H54 (cell line): ENCODE measurements at places on chromosomes 1 and 21.
A peak's percentile ranks its signal among the peaks of the same experiment; 100 is the strongest.

DNA sequence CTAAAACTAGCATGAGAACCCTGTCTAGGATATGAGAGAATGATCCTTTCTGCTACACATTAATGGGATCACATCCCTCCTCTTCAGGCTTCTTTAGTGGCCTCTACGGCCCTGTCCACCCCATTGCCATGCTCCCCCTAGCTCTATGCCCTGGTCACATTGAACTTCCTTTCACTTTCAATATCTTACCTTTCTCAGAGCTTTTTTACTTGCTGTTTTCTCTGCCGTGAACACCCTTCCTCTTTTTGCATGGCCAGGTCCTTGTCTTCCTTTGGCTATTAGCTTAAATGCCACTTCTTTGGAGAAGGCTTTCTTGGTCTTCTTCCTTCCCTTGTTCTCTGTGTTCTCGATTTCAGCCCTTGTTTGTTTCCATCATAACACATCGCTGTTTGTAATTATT lies 97.4 kb downstream of the GIPC2 start:
- no peak for DNase-seq

DNA sequence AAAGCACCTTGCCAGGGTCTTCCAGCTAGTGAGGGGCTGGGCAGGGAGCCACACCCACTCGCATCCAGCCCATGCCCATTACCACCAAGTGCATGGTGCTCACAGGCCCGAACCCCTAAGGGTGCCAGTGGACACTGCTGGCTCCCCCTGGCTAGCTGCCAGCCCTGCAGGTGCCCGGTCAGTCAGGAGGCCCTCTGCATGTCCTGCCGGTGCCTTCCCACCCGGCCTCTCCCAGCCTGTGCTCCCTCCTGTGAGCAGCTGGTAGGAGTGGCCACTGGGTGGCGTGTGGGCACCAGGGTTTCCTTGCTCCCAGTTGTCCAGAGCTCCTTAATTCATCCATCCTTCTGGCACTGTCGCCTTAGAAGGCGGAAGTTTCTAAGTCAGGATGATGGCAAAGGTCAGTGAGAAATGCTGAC lies 33.4 kb downstream of the QSOX1 start:
- DNase-seq: peak; percentile 51

DNA sequence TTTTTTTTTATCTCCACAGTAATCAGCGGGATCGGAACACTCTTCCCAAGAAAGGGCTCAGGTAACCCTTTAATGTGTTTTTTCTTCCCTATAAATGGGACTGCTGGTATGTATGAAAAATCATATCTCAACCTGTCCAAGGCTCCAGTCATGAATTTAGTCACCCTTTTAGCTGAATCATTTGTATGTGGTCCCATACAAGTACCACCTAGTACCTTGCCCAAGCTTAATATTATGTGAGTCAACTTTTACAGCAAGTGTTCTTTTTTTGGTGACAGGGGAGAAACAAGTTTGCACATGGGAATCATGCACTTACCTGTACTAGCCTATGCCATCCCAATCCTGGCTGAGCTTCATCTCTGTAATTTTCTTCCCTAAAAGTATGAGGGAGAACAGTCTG lies 43.7 kb upstream of the IPO9 start:
- no peak for DNase-seq

DNA sequence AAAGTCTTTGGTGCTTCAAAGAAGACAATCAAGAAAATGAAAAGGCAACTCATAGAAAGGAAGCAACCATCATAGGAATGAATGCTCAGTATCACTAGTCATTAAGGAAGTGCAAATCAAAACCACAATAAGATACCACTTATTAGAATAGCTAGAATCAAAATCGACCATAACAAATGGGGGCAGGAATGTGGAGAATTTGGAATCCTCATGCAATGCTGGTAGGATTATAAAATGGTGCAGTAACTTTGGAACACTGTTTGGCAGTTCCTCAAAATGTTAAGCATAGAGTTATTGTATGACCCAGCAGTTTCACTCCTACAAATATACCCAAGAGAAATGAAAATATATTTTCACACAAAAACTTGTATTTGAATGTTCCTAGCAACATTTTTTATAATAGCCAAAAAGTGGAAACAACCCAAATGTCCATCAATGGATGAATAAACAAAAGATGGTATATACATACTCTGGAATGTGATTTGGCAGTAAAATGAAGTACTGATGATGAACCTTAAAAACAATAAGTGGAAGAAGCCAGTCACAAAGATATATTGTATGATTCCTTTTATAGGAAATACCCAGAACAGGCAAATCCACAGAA lies 105.6 kb downstream of the MIS18A start:
- DNase-seq: no peak

GRCh38 chr1:156134716-156135435 lies 18.5 kb upstream of the SEMA4A start:
- DNase-seq: no peak

- DNase-seq: no peak
These were observed 54.3 kb upstream of the DIPK1A start for GRCh38 chr1:93015590-93015989.

DNA sequence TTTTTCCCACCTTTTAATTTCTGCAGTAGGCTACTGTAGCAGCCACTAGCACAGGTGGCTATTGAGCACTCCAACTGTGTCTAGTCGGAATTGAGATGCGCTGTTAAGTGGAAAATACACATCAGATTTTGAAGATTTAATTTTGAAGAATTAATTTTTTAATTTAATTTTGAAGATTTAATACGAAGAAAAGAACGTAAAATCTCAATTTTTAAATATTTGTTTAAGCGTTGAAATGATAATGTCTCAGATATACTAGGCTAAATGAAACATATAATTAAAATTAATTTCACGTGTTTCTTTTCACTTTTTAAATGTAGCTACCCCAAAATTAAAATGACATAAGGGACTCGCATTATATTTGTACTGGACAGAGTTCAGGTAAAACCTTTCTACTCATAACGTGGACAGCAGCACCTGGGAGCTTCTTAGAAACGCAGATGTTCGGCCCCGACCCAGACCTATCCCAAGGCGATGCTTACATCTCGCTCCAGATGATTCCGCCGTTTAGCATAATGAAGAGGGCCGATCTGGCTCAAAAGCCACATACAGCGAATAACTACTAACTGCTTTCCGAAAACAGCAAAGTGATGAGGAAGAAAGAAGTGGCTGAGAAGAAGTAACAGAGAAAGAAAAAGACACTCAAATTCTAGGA lies 717 bp downstream of the CRYZL1 start:
- DNase-seq: no peak

GRCh38 chr21:31398574-31398973 lies 54.5 kb upstream of the TIAM1 start:
- no peak for DNase-seq

- DNase-seq: no peak
These were observed 375.9 kb downstream of the DSCAM start for GRCh38 chr21:40471103-40471502.

DNA sequence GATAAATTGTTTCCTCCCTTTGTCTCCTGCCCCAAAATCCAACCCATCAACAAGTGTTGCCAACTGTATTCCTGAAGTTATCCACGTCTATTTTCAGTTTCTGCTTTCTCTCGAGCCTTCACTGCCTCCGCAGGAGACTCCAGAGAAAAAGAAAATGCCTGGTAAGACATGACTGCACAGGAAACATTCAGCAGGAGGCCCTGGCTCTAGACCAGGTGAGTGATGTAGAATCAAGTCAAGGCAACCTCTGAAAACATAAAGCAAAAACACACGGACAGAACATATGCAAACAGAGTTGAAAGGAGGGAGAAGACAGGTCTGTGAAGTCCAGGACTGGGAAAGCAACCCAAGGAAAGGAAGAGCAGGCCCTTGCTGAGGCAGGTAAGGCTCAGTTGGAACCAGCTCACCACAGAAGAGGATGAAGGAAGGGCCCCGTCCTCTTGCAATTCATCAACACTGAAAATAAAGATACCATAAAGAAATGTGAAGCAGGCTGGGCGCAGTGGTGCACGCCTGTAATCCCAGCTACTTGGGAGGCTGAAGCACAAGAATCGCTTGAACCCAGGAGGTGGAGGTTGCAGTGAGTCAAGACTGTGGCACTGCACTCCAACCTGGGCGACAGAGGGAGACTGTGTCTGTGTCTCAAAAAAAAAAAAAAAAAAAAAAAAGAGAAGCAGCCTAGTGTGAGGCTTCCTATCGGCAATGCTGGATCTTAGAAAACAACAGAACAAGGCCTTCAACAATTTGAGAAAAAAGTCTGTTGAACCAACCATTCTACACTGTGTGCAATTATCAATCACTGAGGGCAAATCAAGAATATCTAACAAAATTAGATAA lies 8.8 kb downstream of the NOL9 start:
- DNase-seq: no peak

DNA sequence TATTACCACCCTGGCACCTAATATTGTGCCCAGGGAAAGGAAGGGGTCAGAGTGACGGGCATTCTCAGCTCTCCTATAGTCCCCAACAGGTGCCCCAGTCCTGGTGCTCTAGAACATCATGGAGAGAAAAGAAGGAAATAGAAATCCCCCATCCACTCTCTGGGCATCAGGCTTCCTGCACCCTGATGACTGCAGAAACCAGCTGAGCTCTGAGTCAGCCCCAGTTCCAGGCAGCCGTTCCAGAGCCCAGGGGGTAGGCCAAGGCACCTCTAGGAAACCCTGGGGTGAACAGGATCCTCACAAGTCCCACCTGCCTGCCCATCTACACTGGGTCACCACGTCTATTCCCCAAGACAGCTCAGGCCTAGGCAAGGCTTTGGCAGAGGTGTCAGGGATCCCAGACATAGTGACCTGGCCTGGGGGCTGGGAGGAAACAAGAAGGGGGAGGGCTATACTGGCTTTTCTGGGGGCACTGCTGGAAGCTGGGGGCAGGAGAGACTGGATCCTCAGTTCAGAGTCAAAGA lies 709 bp downstream of the NECTIN4 start:
- DNase-seq: peak; percentile 89

- no peak for DNase-seq
These were observed 66.7 kb downstream of the SLC45A1 start for GRCh38 chr1:8384577-8384976.

- no peak for DNase-seq
These were observed 62.3 kb upstream of the RUNX1 start for GRCh38 chr21:35111321-35111930.

- DNase-seq: no peak
These were observed 56.5 kb downstream of the FOXO6 start for GRCh38 chr1:41417746-41418145.

DNA sequence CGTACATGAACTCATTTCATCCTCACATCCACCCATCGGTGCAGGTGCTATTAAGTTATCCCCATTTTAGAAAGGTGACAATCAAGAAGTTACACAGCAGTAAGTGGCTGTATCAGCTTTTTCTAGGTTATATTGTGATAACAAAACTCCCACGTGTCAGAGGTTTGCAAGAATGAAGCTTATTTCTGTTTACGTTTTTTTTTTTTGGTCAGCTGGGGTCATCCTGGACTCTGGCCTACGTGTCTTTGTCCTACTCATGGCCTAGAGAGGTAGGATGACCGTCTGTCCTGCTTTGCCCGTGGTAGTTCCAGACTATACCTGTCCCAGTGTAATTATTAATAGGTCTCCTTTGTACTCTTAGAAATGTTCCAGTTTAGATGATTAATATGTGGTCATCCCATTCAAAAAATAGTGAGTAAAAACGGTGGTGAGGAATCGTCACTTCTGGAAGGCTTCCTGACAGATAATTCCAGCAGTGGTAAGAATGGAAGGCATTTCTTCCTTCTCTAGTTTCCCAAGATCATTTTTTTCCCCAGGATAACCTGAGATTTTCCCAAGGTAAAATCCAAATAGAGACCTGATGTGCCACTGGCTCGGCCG lies 64.2 kb upstream of the KIF26B start:
- no peak for DNase-seq

DNA sequence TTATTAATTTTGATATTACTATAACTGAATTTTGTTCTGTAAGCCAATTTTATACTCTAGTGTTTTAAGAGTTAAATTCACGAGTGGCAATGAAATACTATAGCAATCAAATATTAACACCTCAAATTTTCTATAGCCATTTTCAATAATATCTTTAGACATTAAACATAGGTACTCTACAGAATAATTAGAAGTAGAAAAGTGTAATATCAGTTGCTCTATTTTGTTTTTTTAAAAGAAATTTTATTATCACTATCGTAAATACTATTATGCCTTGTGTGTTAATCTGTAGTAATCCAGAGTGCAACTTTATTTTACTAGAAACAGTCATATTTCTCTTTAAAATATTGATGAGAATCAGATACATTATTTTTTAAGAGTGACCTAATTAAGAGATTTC lies 691.2 kb downstream of the USP25 start:
- DNase-seq: no peak

- no peak for DNase-seq
These were observed 24.3 kb upstream of the MTF1 start for GRCh38 chr1:37883671-37884070.

DNA sequence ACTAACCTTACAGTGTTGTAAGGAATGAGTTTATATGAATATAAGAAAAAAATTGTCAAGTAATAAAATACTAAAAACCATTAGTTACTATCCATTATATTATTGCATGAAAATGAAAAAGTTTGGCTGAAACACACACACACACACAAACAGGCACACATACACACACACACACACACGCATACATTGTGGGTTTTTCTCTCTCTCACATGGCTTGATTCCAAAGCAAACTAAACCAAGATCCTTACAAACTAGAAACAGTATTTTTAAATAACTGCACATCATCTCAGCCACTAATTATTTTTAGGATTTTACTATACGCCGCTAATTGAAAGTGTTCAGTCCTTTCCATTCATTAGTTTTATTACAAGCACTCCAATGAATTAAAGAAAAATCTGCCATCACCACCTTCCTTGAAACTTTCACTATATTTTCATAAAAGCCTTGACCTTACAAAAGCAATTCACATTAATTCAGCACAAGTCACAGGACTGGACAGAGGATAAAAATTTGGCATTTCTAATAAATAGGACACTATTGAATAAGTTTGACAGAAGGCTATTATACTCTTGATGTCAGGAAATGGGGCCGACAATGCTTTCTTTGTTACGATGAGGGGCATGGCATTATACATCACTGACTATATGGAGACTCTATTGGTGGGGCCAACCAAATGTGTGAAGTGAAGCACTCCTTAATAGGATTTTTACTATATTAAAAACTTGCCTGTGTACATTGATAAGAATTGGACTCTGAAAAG lies 187.0 kb upstream of the ESRRG start:
- DNase-seq: no peak

DNA sequence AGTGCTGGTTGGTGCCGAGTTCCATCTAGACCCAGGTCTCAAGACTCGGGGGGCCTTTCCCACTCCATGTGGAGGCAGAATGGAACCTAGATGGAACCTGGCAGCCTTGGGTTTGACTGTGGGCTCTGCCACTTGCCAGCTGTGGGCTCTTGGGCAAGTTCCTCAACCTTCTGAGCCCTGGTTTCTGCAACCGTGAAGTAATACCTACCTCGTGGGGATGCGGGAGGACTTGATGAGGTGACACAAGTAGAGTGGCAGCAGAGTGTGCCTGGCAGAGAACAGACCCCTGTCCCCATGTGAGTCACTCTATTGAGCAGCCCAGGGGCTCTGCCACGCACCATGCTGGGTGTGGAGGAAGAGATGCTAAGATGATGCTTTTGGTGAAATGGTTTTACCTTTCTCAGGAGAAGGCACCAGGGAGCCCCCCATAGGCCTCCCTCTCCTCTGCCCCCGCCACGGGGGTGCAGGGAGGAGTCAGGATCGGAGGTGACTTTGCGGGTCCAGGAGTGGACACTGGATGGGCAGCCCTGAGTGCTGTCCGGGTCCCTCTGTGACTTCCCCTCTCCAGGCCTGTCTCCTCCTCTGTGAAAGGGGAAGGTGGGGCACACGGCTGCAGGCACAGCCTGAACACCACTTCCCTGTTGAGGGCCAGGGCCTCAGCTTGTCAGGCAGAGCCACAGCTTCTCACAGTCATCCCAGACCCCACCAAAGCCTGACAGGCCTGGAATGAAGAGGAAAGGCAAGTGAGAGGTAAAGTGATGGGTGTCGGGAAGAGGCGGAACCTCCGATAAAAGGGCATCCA lies 36.7 kb upstream of the EDN2 start:
- DNase-seq: no peak
